ENCODE measurements at places on chromosomes 12 and 14.

DNA sequence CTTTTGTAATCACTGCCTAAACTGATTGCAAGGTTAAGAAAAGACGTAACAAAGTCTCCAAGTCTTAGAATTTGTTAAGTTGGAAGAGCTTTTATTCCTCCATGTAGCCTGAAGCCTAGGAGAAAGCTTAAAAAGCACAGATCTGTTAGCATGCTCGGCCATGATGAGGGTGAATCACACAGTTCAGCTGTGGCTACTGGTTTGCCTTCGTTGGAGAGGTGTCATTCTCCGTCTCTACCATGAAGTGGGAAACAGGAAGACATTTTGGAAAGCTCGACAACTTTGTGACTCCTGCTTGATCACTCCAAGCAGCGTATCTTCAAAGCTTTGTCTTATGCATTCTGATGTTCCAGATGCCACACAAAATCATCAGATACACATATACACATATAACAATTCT is 27.1 kb downstream of the DCP1B start:
- DNase-seq = no peak

GRCh38 chr12:114700392-114701103 is 16.6 kb upstream of the TBX3 start:
- DNase-seq = no peak

DNA sequence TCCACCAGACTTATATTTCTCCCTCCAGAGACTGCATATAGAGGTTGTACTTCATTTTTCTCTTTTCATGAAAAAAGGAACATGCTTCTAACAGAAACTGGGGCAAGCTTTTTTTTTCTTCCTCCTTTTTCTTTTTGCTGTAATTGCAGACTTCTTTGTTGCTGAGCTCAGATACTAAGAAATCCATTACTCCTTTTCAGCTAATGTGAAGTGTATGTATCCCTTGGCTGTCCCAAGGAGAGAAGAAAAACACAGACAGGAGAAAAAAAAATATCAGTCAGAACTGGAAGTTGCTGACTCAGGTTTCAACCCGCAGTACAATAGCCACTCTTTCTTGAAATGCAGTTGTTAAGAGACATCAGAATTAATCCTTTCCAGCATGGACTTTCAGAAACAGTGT is 1248.4 kb downstream of the LRFN5 start:
- DNase-seq = no peak

DNA sequence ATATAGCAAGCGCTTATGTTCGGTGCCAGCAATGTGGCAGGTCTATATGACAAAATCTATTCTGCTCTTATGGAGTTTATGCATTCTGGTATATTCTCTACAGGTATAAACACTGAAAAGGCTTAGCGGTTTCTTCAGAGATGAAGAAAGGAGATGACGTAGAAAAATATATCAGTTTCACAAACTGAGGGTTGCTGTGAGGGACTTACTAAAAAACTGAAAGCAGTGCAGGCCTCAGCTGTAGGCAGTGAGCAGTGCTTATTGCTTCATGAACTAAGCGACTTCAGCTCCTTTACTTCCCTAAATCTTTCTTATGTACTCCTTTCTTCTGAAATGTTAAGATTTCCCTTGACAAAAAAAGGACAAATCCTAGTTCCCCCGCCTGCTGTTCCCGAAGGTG is 4.5 kb downstream of the DDX47 start:
- DNase-seq = no peak

GRCh38 chr12:109114644-109115043 is 1.7 kb upstream of the ACACB start:
- DNase-seq = no peak

GRCh38 chr14:42214981-42215491 is 608.4 kb downstream of the LRFN5 start:
- no peak for DNase-seq

- DNase-seq = no peak
These were observed 114.5 kb downstream of the RAD51B start for GRCh38 chr14:67934087-67934486.

DNA sequence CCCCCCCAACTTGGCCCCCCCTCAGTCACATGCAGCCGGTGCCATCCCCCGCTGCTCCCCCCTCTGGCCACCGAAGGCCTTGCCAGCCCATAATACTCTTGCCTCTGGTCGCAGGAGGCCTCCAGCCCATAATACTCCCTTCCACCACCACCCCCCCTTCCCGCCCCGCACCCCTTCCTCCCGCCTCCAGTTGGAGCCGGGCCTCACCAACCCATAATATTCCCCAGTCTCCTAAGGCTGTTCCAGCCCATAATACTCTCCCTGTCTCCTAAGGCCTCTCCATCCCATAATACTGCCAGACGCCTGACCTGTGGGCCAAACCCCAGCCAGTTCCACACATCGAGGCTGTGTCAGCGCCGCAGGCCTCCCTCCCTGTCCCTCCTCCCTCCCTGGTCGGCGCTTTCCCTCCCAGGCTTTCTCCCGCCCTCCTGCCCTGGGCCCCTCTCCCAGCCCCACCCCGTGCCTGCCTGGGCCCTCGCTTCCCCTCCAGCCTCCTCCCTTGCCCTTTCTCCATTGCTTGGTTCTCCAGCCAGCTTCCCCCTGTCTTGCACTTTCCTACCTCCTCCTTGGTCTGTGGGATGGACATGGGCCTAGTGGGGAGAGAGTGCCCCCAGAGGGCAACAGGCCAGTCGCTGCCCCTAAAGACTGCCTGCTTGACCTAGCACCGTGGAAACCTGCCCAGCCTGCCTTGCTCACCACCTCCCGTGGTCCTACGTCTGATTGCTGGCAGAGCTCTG is 6.8 kb upstream of the CHD4 start:
- no peak for DNase-seq

DNA sequence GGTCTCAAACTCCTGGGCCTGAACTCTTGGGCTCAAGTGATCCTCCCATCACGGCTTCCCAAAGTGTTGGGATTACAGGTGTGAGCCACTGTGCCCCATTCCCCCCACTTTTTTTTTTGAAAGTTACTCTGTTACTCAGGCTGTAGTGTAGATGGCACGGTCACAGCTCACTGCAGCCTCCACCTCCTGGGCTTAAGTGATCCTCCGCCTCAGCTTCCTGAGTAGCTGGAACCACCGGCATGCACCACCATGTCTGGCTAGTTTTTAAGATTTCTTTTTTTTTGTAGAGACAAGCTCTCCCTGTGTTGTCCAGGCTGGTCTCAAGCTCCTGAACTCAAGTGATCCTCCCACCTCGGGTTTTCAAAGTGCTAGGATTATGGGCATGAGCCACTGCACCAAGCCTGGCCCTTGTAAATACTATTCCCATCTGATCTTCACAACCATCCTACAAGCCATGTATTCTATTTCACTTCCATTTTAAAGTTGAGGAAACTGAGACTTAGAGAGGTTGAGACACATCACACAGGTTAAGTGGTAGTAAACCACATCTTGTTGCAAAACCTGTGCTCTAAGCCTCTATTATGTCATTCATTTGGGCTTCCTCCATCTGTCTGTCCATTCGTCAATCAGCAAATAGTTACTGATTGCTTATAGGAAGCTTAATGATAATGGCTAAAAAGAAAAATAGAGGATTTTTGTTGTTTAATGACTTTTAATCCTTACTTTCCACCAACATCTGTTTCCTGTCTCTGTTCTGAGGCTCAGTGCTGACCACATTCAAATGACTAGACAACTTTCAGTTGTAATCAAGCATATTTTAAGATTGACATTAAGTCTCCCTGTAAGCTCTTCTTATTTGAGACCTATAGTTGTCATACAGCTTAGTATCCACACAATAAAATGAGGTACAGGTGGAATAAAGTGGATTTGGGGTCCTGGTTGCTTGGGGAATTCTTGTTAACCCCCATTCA is 9.2 kb downstream of the ASCL4 start:
- no peak for DNase-seq

DNA sequence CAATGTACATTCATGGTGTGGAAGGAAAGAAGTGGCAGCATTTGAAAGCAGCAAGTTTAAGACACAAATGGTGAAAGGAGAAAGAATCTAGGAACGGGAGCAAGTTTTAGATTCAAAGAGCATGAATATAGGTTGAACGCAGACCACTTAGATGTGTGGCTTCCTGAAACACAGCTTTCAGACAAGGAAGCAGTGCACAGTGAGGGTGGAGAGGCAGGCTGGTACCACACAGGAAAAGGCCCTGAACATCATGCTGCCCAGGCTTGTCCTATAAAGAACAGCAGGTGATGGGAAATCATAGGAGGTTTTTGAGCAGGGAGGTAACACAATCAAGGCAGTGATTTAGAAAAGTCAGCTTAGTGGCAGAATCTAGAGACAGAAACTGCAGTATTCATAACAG is 35.6 kb downstream of the GNS start:
- DNase-seq = no peak

DNA sequence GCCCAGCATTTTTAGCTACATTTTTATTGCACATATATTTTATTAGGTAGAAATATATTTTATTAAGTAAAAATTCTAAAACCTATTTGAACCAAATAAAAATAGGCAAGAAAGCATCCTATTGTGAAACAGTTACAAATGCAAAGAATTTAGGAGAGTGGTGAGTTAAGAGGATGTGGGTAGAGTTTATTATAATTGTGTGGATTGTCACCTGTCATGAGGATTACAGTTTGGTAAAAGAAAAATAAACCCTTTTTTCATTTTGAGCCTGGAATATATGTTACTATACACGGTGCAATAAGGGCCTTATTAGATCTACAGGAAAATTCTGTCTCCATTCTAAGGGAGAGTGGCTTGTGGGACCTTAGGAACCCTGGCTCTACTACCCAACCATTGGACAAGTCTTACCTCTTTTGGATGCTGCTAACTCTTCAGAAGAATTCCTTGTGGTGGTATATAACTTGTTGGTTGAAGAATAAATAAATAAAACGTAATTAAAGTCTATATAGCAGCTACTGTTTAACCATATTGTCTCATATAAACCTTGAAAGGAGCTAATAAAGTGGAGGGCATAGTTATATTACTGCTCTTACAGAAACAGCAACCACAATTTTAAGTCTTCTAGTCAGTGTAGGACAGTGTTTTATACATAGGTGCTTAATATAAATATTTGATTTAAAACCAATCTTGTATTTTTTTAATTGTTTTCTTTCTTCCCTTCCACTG is 67.8 kb downstream of the FGD4 start:
- DNase-seq = no peak

GRCh38 chr12:1796515-1797010 is 23.8 kb upstream of the LRTM2 start:
- DNase-seq = peak; percentile 22

DNA sequence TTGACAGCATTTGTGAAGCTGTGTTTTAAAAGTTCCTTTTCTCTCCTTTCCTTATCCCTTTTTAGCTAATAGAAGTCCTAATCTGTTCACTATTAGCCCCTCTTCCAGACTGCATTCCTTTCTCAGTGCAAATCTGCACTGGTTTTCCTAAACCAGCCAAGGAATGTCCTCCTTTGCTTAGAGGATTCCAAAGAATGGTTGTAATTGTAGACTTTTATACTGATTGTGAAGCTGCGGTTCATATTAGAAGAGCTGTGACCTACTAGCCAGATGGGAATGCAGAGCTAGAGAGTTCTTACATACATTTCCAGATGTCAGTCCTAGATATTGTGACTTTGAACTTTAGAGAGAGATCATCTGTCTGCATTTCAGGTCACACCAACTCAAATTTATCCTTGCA is 79.8 kb downstream of the MYRFL start:
- DNase-seq = no peak

GRCh38 chr14:34536951-34537676 is 2.4 kb downstream of the EAPP start:
- no peak for DNase-seq

GRCh38 chr14:24122898-24123297 is 7.6 kb upstream of the FITM1 start:
- no peak for DNase-seq

DNA sequence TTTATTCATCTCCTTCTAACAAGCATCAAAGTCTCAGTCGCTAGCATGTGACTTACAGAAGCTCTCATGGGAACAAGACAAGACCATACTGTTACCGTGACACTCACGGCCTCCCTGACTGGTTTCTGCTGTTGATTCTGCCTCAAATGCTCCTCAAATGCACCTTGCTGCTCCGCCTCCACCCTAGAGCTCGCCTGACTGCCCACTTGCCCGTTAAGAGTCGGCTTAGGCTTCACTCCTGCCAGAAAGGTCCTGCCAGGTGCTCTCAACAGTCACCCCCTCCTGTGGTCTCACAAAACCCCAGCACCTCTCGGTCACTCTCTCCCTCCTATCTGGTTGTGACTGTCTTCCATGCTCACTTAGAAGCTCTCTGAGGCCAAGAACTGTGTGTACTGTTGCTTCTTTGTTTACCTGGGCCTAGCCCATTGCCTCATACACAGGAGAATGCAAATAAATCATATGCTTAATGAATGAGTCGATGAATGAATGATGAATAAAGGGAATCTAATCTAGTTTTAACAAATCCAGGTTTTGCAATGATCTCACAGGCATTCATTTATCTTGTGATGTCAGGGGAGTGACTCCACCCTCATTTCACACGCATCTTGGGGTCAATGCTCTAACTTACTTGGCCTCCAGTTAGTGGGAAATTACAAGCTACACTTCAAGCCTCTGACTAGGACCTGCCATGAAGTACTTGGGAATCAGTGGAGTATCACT is 41.3 kb downstream of the SSH1 start:
- no peak for DNase-seq

GRCh38 chr12:109767456-109767855 is 53.8 kb downstream of the FAM222A start:
- no peak for DNase-seq

DNA sequence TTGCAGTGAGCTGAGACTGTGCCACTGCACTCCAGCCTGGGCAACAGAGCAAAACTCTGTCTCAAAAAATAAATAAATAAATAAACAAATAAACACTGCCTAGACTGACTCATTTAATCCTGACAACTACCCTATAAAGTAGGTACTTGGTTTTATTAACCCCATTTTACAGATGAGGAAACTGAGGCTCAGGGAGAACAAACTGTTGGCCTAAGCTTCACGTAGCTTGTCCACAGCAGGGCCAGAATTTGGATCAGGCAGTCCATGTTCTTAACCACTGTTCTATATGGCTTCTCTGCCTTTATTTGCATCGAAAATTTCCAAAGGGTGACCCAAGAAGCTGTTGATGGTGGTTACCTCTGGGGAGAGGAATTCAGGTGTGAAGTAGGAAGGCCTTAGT is 5.7 kb upstream of the POP5 start:
- DNase-seq = no peak

GRCh38 chr14:77141214-77142004 is at the start of gene ZDHHC22:
Gene ZDHHC22 (minus strand): TSS chr14:77141791. CDS start chr14:77139738, 2,053 bp downstream.
- DNase-seq = no peak

- DNase-seq = no peak
These were observed 15.5 kb downstream of the KIF21A start for GRCh38 chr12:39427360-39427808.
